NCI-H2029 (cell line): ENCODE measurements at places on chromosomes 12 and 14.

DNA sequence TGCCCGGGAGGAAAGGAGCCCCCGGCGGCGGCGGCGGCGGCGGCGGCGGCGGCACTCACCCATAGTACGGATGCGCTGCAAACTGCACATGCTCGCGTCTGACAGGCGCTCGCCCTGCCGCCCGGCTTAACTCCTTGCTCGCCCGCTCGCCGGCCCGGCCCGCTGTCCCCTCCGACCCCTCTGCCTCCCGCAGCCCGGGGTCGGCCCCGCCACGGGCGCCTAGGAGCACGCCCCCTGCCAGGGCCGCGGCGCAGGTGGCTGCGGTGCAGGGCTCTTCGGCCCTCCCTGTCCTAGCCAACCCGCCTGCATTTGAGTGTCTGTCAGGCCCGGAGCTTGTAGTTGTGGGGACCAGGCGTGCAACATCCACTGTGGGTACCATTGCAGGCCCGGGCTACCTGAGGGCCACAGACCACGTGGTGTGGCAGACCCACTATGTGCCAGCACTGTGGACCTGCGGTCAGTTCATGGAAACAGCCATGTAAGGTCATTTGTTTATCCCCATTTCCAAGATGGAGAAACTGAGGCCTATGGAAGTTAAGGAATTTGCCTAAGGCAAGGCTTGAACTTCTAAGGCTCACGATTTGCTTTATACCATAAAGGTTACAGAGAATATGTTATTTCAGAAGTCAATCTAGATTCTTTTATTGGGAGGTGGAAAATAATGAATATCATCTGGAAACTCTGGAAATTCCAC lies 17.6 kb upstream of the PLEKHH1 start:
- DNase-seq, result no peak

DNA sequence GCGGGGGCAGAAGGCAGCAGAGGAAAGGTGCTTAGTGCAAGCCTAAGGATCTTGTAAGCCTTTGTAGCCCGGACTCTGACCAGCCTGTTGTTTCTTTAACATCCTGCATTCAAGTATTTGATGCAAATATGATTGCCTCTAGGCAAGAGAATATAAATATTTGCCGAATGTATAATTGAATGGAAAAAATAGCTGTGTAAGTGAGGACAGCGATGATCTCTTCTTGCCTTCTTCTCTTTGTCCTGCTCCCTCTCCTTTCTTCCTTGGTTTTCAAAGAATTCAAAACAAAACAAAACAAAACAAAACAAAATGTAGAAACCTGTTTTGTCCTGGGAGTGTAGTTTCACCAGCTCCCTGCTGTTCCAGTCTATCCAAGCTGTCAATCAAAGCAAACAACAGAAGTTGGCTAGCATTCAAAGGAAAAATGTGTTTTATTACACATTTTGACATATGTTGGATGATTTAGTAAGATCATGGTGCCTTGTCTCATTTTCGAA lies 74.9 kb upstream of the CPM start:
- DNase-seq, result peak; percentile 10

GRCh38 chr14:30020687-30021086 lies 93.0 kb upstream of the PRKD1 start:
- DNase-seq, result no peak

- DNase-seq, result no peak
These were observed 5.3 kb upstream of the SOCS2 start for GRCh38 chr12:93567174-93567573.

DNA sequence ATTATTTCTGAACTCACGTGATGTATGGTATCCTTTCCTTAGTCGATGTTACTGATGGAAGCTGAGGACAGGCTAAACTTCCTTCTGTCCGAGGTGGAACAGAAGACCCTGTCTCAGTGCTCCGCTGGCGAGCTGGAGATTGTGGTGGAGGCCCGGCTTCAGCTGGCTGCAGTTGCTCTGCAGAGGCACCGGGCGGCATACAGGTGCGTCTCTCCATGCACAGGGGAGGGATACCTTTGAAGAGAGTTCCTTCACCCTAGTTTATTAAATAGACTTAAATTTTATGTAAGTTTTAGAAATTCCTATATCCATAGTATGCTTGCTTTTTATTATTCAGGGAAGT lies 186.7 kb upstream of the NEDD1 start:
- peak; percentile 52 for DNase-seq

- DNase-seq, result peak; percentile 17
These were observed 10.3 kb upstream of the ZNF740 start for GRCh38 chr12:53170215-53170614.

- DNase-seq, result no peak
These were observed 21.1 kb upstream of the KRT77 start for GRCh38 chr12:52724384-52724783.

DNA sequence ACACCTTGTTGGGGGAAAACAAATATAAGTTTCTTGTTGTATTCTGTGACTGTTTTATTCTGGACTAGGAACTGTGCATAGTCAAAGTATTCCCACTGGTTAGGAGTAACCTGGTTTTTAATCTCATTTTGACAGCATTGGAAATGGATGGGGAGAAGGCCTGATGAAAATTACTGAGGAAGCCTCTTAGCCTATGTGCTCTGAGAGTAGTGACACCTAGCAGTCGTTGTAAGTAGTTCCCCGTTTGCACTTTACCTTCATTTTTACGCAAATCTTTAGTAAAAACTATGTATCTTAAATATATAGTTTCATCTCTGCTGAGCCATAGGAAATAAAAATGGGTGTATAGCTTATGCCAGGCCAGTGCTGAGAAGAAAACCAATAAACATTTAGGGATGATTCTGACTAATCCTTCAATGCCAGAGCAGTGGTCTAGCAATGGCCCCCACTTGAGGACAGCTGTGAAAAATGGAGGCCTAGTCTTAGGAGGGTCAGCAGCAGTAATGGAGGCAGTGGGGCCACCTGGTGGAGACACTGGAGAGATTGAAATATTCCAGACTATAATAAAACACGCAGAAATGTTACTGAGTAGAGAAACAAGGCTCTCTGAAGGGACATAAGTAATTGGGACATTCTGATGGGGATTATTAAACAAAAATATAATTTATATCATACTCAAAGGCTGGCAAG lies 133.2 kb upstream of the NOVA1 start:
- DNase-seq, result no peak

GRCh38 chr14:95227279-95227860 lies 70.0 kb upstream of the DICER1 start:
- DNase-seq, result peak; percentile 35

DNA sequence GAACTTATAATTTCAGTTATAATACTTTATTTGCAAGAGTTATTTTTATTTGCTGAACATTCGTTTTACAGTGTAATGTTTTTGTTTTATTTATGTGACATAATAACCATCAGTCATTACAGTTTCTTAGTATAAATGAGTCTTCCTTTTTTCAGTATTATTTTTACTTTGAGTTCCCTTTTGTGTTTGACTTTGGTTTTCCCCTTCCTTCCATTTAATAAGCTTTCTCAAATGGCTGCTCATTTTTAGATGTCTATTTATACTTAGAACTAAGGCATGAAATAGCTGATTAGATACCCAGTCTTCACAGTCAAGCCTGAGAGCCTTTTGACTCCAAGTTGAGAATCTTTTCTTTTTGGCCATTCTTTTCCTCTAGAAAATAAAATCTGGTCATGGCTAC lies 404.5 kb downstream of the LRFN5 start:
- no peak for DNase-seq

DNA sequence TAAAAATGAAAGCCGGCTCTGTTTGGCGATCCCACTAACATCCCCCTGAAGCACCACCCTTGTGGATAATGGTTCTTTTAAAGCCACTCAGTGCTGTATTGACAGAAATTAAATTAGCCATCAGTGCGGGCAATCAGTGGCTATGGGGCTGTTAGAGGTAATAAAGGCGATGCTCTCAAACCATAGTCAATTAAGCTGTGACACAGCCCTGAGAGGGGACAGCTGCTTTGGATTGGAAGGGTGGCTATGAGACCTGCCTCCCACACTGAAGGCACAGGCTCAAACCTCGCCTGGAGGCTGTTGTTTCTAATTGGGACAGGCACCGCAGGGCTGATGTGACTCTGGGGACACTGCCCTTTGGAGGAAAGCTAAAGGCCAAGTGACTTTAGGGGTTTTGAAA lies 562.2 kb downstream of the VRK1 start:
- no peak for DNase-seq

DNA sequence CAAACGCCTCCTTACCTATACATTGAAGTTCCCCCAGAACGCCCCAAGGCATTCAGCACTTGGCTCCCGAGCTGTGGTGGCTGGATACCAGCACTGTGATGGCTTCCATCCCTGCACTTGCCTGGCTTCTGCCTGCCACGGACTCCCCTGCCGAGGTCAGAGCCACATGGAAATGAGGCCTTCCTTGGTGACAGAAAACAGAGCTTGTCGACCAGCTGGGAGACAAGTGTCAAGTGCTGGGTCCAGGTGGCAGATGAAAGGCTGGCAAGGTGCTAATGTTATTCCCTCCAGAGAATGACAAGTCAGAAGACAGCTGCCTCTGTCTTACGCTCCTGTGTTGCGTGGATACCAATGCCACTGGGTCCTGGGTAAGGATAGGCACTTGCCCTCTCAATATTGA lies 26.2 kb upstream of the GNG2 start:
- DNase-seq, result no peak

- peak; percentile 59 for DNase-seq
These were observed 1.4 kb downstream of the NR4A1 start for GRCh38 chr12:52052468-52053186.

DNA sequence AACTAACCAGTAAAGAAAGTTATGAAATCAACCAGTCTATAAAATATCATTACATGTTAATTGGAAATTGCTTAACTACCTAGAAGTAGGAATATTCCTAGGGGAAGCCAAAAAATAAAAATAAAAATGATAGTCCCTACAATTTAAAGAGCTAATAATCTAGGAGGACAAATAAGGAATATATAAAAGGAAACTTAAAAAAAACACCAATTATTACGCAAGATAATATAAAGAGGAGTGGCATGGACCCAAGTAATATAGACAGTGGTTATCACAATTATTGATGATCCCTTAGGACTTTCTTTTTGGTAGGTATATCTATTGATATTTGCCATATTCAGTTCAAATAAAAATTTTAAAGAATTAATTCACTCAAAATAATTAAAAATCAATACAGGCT lies 498.7 kb downstream of the SOX5 start:
- DNase-seq, result no peak

DNA sequence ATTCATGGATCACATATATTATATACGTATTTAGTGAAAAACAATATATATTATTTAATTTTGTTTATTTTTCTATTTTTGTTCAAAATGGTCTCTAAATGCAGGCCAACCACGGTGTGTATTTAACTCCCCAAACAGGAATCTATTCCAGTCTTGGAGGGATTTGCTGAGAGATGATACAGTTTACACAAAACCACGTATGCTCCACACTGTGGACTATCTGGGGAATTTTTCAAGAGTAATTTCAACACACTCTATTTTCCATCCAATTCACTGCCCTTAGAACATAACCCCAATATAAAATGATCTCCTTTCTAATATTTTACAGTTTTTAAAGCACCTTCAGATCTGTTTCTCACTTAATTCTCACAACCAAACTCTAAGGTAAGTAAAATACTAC lies 15.3 kb downstream of the EML1 start:
- no peak for DNase-seq

DNA sequence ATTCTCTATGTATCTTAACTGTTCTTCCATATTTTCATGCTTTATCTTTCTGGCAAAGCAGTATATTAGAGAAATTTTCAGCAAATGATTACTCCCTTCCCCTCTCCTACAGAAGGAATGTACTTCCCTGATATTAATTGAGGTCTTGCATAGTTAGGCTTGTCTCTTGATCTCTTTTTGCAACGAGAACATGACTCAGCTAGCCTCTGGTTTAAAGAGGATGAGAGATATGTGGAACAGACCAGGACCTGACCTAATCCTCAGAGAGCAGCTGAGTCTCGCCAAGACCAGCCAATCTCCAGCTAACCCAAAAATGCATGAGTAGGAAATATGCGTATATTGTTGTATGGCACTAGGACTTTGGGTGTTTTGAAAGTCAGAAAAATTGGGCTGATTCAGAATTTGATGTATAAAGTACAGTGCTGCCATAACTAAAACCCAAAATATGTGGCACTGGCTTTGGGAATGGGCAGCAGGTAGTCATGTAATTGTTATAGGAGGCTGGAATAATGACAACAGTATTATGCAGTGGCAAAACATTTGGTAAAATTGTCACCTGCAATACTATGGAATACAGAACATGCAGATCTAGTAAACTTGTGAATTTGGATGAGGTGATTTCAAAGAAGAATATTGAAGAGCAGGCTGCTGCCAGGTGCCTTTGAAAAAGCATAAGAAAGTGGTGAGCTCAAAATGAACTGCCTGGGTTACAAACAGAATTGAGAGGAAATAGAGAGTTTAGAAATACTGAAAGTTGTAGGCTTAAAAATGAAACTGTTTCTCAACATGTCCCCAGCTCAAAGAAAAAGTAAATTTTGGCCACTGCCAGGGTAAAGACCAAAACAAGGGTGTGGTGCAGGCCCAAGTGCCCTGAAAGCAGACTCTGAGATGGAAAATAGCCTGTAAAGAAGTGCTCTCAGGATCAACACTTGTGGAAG lies 9.3 kb upstream of the USP15 start:
- DNase-seq, result no peak

DNA sequence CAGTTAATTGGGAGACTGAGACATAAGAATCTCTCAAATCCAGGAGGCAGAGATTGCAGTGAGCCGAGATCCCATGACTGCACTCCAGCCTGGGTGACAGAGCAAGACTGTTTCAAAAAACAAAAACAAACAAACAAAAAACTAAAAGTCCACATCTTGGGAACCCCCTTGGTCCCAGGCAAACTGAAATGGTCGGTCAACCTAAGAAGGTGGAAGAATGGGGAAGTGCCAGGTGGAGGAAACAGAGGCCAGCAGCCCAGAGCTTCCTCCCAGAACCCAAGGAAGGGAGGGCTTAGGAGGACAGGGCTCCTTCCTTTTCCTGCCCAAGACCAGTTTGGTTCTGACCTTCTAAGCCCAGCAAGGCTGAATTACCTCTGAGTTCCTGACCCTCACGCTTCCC lies 121.0 kb upstream of the FUT8 start:
- DNase-seq, result no peak

DNA sequence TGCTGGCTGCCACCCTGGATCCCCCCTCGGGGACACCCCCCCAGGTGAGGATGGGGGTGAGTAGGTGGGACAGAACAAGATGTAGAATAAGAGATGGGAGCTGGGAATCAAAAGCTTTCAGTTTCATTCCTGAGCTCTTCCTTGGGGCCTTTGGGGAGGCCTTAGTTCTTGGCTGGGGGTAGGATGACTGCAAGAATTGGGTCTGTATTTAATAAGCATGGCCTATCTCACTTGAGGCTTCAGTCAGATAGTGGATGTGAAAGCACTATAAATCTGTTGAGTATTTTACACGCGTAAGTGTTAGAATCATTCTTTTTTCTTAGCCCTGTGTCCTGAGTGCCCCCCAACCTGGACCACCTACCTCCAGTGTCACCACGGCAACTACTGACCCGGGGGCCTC lies 4.6 kb downstream of the MBD6 start:
- no peak for DNase-seq
